GM12891 (cell line): ENCODE measurements at places on chromosomes 11 and 22.
A peak's percentile ranks its signal among the peaks of the same experiment; 100 is the strongest.

DNA sequence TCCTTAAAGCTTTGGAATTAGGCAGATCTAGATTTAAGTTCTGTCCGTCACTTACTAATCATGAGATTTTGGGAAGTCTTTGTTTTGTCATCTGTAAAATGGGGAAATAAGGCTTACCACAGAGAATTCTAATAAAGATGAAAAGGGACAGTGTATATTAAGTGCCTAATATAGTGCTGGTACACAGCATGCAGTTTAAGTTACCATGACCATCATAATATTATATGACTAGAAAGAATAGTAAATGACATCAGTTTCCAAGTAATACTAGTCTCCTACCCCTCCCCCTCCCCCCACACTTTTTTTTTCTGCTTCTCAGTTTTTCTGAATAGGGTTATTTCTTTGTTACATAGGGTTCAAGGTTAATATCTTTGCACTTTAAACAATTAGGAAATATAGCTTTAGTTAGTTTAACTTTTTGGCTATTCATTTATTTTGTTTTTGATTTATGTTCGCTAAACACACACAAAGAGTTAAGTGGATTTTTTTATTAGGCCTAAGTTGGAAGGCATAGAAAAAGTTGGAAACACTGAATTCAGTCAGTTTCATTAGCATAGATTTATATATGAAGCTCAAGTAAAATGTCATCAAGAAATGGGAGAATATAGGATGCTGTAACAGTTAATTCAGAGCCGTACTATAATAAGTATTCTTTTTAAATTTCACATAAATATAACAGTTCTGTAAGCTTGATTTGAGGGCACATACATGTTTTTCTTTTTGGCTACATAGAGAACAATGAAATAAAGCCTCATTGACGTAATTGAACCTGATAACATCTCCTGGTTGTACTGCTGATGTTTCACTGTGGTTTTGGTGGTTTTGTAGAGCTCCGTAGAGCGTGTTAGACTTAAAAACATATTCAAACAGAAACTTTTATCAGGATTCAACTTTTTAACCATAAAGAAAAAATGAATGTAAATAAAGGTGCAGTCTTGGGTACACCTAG is 121.2 kb downstream of the PDE3B start:
- peak; percentile 2 for DNase-seq

DNA sequence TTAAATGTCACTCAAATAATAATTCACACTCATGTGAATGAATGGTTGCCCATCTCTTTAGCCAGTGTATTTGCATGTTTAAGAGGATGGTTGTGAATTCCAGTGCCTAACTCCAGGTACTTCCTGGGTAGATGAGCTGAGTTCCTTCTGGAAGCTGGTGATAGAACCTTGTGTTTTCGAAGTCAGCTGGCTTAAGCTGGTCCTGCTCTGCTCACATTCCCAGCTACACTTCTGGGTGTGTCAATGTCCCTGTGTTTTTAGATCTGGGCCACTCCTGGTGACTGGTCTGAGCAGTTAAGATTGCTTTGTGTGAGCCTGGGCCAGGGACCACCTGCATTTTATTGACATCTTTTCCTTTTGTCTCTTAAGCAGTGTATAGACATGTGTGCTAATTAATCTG is 10.6 kb downstream of the TEAD1 start:
- no peak for DNase-seq

GRCh38 chr11:36744375-36745168 is 146.5 kb upstream of the RAG2 start:
- DNase-seq, result no peak

- no peak for DNase-seq
Observed at GRCh38 chr11:61514050-61514917, 5.7 kb downstream of the LRRC10B start.

GRCh38 chr22:28563636-28564035 is 116.0 kb downstream of the TTC28 start:
- DNase-seq, result no peak

GRCh38 chr11:68528630-68529029 is 68.1 kb downstream of the PPP6R3 start:
- DNase-seq, result no peak

- no peak for DNase-seq
Observed at GRCh38 chr11:114562166-114562916, 2.7 kb upstream of the NXPE1 start.

- DNase-seq, result no peak
Observed at GRCh38 chr11:12678991-12679390, 4.8 kb downstream of the TEAD1 start.

- no peak for DNase-seq
Observed at GRCh38 chr22:30433773-30434172, 8.2 kb downstream of the MTFP1 start.

DNA sequence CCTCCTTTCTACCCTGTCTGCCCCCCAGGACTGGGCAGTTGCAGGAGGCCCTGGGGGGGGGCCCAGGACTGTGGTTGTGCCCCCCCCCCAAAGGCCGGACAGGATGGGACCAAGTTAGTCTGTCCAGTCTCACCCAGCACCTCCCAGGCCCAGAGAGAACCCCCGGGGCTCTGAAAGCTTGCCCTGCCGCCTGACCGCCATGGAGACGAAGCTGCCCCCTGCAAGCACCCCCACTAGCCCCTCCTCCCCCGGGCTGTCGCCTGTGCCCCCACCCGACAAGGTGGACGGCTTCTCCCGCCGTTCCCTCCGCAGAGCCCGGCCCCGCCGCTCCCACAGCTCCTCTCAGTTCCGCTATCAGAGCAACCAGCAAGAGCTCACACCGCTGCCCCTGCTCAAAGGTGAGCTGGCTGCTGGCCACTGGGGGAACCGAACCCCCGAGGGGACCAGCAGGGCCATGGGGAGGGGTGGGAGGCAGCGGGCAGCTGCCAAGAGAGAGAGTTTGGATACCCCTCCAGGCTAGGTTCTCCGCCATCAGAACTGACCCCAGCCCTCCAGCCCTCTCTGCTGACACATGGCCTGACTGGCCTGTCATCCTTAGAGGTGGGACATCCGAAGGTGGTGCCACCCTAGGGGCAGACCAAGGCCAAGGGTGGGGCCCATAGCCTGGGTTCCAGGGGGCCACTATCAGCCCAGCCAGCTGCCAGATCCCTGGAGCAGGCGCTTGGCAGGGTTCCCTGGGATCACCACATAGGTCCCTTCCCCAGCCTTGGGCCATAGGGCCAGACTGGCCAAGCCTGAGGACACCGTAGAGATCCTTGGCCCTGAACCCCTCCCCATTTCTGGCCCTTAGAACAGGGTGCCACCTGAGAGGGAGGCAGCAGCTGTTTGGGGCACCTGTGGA is 1.3 kb downstream of the PPP2R5B start:
- no peak for DNase-seq

DNA sequence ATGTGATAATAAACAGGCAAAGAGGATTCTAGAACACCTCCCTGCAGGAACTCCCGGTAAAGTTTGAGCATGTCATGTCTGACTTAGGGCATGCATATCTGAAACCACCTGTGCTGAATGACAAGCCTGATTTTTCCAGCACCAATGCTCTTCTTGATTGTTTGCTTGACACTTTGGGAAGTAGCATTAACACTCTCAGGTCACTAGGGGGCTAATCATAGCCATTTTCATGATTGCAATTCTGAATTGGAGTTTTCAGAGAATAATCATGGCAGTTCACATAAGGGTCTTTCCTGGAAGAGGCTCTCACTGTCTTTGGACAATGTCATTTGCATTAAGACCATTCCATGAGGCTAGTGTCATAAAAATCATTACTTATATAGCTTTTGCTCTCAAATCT is 234.4 kb upstream of the MTNR1B start:
- DNase-seq, result no peak

- no peak for DNase-seq
Observed at GRCh38 chr11:121241343-121242211, 51.0 kb upstream of the SC5D start.

- DNase-seq, result no peak
Observed at GRCh38 chr11:11961399-11962028, 46.9 kb downstream of the DKK3 start.

GRCh38 chr22:48391171-48391711 is 1436.4 kb downstream of the BRD1 start:
- DNase-seq, result no peak

- no peak for DNase-seq
Observed at GRCh38 chr22:41021061-41021612, 70.0 kb downstream of the RBX1 start.

DNA sequence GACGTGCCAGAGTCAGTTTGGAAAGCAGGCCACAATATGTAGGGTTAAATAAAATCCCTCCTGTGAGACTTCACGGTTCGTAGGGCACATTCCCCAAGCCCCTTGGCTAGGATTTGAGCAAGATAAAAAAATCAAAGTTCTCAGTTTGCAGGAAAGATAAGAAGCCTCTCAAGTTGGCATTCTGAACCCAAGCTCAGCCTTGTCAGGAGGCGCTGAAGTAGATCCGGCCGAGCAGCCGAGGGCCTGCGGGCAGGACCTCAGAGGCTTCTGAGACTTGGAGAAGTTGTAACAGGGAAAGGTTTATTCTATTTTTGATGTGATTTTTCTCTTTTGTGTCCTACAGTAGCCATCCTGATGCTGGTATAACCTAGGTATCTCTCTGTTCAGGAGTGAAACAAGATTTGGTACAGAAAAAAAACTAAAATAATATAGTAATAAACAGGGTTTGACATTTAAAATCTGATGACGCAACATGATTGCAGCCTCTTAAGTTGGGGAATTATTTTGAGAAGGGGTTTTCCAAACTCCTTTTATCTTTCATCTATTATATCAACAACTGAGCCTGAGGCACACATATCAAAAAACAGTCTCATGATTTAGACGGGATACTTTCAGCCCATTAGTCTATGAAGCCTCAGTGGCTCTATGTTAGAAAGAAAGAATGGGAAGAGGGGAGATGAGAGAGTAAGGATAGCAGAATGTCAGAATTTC is 10.1 kb downstream of the PATE2 start:
- DNase-seq, result no peak

DNA sequence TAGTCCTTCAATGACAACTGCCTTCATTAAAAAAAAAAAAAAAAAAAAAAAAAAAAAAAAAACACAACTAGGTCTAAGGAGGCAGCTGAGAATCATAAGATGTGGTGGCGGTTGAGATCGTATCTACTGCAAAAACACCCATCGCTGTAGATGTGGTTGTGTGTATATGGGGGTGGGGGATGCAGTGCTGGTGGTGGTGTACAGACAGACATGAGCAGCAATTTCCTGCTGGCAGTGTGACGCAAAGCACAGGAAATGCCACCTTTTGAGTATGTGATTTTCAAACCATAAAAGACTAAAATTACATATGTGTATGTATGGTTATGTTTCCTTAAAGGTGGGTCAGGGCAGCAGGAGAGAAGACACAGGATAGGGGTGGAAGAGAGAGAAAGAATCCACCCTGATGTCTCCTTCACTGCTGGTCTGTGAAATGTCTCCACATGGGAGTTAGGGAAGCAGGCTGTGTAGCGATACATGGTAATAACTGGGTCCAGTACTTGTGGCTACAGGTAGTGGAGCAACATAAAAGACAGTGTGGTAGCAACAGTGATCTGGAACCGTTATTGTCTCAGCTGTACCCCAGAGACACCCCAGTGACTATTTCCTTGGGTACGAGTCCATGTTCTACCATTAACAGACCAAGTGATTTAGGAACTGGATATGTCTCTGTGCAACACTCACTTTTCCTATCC is 57.9 kb downstream of the SYTL2 start:
- DNase-seq, result no peak

DNA sequence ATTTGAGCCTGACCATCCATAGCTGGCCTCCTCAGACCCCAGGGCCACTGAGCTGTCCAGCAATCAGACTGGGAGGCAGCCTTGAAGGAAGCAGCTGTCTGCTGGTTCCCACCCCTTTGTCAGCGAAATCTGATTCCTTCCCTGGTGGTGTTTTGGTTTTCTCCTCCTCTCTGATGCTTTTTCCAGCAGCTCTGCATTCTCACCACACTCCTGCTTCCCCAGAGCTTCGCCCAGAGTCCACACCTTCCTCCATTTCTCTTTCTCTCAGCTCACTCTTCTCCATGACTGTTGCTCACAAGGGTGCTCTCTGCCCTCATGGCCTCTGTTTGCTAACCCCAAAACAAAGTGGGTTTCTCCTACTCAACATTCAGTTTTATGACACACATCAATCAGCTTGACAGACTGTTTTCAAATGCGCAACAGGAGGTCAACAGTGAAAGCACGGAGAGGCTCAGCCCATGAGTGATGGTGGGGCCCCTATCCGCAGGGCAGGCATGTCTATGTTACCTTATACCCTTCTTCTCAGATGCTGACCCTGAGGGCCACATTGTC is 130.6 kb upstream of the MTNR1B start:
- DNase-seq, result no peak

GRCh38 chr11:47392546-47393162 is 14.3 kb upstream of the SPI1 start:
- no peak for DNase-seq
